ENCODE measurements at places on chromosomes 1 and 21. TPM values are rescaled to one million over a fixed set of nuclear protein-coding genes. Genes with fewer than 3 reads are reported as not detected.

DNA sequence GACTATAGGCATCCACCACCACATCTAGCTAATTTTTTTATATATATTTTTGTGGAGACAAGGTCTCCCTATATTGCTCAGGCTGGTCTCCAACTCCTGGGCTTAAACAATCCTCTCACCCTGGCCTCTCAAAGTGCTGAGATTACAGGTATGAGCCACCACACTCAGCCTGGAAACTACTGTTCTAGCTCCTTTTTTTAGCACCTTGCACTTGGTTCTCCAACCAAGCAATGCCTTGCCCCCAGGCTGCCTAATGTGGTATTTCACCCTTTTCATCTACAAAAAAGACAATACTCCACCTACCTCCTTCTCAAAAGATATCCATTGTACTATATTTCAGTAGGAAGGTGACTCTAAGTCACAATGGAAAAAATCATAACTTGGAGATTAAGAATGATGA is 6.7 kb downstream of the ARNT start:
- H3K27ac ChIP-seq, result no peak overlapping the region
- no peak overlapping the region for H3K4me3 ChIP-seq
- H3K4me1 ChIP-seq, result peaks cover 22% of the 10 kb centered on the region
- H3K27me3 ChIP-seq, result no peaks in the 10 kb centered on the region
- H3K36me3 ChIP-seq, result peaks cover 39% of the 10 kb centered on the region
- DNase-seq, result no peak

KCNA2 gene
- total RNA-seq, result 1.6 TPM

- no peaks in the 10 kb centered on the region for H3K4me1 ChIP-seq
- H3K4me3 ChIP-seq, result no peak overlapping the region
- no peak overlapping the region for H3K27ac ChIP-seq
- H3K27me3 ChIP-seq, result peaks cover 3% of the 10 kb centered on the region
- no peaks in the 10 kb centered on the region for H3K36me3 ChIP-seq
Measured at GRCh38 chr1:68015369-68015768, 35.1 kb downstream of the DIRAS3 start.

- H3K27me3 ChIP-seq, result peaks cover 32% of the 10 kb centered on the region
- no peaks in the 10 kb centered on the region for H3K36me3 ChIP-seq
- no peak overlapping the region for H3K4me3 ChIP-seq
- no peak overlapping the region for H3K27ac ChIP-seq
- H3K4me1 ChIP-seq, result no peaks in the 10 kb centered on the region
Measured at GRCh38 chr1:94039514-94039870, 81.5 kb downstream of the ABCA4 start.

GRCh38 chr21:15446223-15446622 is 283.6 kb upstream of the USP25 start:
- H3K4me3 ChIP-seq, result no peak overlapping the region
- H3K4me1 ChIP-seq, result peaks cover 1% of the 10 kb centered on the region
- no peaks in the 10 kb centered on the region for H3K27me3 ChIP-seq
- H3K27ac ChIP-seq, result no peak overlapping the region

B3GALT2 gene
- total RNA-seq, result 7.1 TPM

- H3K36me3 ChIP-seq, result peaks cover 2% of the 10 kb centered on the region
- no peaks in the 10 kb centered on the region for H3K27me3 ChIP-seq
- no peak overlapping the region for H3K4me3 ChIP-seq
- H3K4me1 ChIP-seq, result peaks cover 36% of the 10 kb centered on the region
- no peak for DNase-seq
Measured at GRCh38 chr1:212230329-212230728, 54.9 kb upstream of the PPP2R5A start.

DNA sequence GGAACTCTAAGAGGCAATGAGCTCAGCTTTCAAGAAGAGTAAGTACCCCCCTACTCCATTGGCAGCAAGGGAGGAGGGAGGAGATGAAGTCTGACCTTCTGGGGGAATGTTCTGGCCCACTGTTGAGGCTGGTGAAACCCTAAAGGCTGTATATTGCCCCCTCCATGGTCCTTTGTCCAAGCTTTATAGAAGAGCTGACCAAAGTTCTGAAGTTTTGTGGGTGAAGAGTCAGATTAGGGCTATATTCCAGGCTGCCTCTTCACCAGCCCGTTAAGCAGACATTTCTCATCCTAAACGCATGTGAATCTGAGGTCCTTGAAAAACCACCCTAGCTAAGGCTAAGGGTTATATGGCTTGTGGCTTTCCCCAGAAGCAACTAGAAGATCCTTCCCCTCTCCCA is 1.4 kb downstream of the C1orf94 start:
- H3K4me3 ChIP-seq, result no peak overlapping the region
- H3K36me3 ChIP-seq, result no peaks in the 10 kb centered on the region
- no peak for DNase-seq
- no peaks in the 10 kb centered on the region for H3K4me1 ChIP-seq
- H3K27ac ChIP-seq, result no peak overlapping the region

- no peaks in the 10 kb centered on the region for H3K36me3 ChIP-seq
- no peaks in the 10 kb centered on the region for H3K4me1 ChIP-seq
- no peak overlapping the region for H3K27ac ChIP-seq
- H3K4me3 ChIP-seq, result no peak overlapping the region
- H3K27me3 ChIP-seq, result peaks cover 8% of the 10 kb centered on the region
Measured at GRCh38 chr1:63294803-63295594, 27.4 kb upstream of the FOXD3 start.

CCDC30 gene
- 3.1 TPM for total RNA-seq

DNA sequence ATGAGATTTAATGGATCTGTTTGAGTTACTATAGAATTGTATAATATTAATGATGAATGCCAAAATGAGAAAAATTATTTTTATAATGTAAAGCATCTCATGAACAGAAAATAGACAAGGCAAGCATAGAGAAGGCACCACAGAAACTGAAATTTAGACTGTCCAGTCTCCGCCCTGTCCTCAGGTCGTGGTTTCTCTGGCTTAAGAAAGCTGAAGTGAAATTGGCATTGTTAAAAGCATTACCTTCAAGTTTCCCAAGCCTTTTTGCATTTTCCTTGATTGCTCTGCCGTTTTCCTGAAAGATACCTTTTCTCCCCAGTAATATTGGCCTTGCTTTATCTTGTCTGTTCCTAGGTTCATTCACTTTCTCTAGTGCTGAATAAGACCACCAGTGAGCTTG is 58.0 kb downstream of the VPS13D start:
- peaks cover 22% of the 10 kb centered on the region for H3K36me3 ChIP-seq
- H3K4me3 ChIP-seq, result no peak overlapping the region
- peaks cover 10% of the 10 kb centered on the region for H3K4me1 ChIP-seq
- H3K27ac ChIP-seq, result no peak overlapping the region
- no peaks in the 10 kb centered on the region for H3K27me3 ChIP-seq

ADAMTS4 gene
- total RNA-seq, result 2.5 TPM

EYA3 gene
- total RNA-seq, result 27.0 TPM

- no peak overlapping the region for H3K27ac ChIP-seq
- H3K27me3 ChIP-seq, result peaks cover 28% of the 10 kb centered on the region
- no peak overlapping the region for H3K4me3 ChIP-seq
Measured at GRCh38 chr21:20996421-20997310, 1.5 kb upstream of the NCAM2 start.

DNA sequence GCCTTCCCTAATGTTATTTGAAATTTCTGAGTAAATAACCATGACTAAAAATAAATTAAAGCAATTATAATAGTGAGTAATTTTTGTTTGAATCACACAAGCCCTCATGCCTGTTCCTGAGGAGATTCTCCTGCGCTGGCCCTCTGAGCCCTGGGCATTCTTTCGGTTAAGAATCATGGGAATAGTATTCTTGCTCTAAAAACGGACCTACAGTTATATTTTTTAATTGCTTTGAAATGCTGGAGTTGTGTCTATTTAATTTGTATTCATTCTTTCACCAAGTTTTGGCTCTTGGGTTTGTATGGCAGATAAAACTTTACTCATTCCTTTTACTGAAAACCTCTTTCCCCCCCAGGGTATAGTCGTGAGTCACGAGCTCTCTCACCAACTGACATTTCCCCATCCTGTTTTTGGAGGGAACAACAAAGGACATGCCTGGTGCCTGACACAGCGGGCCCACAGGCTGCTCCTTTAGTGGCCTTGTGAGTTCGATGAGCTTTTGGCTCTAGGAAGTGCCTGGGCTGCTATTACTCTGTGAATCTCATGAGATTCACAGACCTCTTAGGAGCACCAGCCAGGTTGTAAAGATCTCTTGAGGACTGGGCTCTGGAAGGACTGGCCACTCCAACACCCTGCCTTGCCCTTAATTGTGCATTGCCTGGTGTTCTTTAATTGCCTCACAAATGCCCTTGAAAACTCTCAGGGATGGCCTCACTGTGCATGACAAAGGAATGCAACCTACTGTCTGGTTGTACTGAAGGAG is 58.6 kb downstream of the DDR2 start:
- H3K4me3 ChIP-seq, result no peak overlapping the region
- H3K36me3 ChIP-seq, result no peaks in the 10 kb centered on the region
- DNase-seq, result no peak
- no peaks in the 10 kb centered on the region for H3K4me1 ChIP-seq

- H3K4me3 ChIP-seq, result no peak overlapping the region
- no peak for DNase-seq
Measured at GRCh38 chr1:95094923-95095322, 22.2 kb upstream of the ALG14 start.

- H3K36me3 ChIP-seq, result no peaks in the 10 kb centered on the region
- no peak overlapping the region for H3K27ac ChIP-seq
- H3K4me3 ChIP-seq, result no peak overlapping the region
- no peaks in the 10 kb centered on the region for H3K4me1 ChIP-seq
Measured at GRCh38 chr1:37410815-37411214, 63.6 kb upstream of the ZC3H12A start.

GRCh38 chr1:58764294-58764978 is 19.4 kb downstream of the JUN start:
- peaks cover 1% of the 10 kb centered on the region for H3K4me1 ChIP-seq
- H3K27me3 ChIP-seq, result peaks cover 19% of the 10 kb centered on the region
- H3K4me3 ChIP-seq, result no peak overlapping the region
- no peak overlapping the region for H3K27ac ChIP-seq
- H3K36me3 ChIP-seq, result peaks cover 3% of the 10 kb centered on the region

All from activated naive CD8-positive, alpha-beta T cell treated with anti-CD3 and anti-CD28 coated beads, Interleukin-2, amount 10 ng/mL, durations not matched to agents 7 days and 5 days (primary cell).